Suppressor macrophage (primary cell): ENCODE measurements at places on chromosomes 6 and 20.
A peak's percentile ranks its signal among the peaks of the same experiment; 100 is the strongest.

DNA sequence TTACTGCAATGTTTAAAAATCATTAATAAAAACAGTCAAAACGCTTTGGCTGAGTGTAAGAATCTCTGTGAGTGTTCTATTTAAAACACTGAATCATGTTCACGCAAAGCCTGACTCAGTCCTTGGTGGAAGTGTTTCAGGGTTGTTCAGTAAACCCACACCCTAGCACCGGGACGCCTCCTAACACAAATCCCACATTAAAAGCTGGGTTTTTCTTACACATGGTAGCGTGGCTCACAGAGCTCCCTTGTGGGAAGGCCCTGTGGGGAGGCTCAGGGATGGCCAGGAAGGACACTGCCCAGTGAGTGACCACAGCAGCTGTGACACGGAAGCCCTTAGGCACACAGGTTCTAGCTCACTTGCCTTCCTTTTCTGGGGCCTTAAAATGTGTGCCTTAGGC is 80.2 kb downstream of the GMPR start:
- DNase-seq, result peak; percentile 73

DNA sequence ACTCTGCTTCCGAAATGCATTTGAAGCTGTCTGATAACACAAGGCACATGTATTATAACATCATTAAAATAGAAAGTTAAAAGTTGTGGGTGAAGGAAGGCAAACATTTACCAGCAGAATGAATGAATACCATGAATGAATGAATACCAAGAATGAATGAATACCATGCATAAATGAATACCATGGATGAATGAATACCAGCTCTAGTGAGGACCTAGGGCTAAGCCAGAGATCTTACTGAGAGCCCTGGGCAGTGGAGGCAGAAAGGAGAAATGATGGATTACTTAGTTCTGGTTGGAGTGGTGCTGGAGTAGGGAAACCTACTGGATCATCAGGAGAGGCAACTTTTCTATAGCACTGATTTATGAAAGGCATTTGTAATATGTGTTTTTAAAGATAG is 998.0 kb downstream of the KIF16B start:
- DNase-seq, result no peak

DNA sequence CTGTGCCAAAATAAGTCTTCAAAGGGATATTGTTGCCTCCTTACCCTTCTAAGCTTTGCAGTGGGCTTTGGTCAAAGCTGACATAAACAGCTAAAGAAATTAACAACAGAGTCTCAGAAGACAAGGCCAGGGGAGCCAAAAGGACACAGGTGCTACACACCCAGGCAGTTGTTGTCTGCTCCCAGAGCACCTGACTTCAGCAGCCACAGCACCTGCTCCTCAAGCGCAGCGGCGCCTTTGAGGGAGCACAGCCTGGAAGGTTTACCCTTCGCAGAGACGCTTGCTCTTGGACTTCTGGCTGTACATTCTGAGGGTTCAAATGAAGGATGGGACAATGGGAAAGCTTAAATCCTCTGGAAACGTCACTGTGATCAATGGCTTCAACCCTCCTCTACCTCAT is 16.6 kb downstream of the B4GALT5 start:
- DNase-seq, result no peak

- no peak for DNase-seq
Observed at GRCh38 chr6:86756640-86757229, 180.6 kb upstream of the HTR1E start.

DNA sequence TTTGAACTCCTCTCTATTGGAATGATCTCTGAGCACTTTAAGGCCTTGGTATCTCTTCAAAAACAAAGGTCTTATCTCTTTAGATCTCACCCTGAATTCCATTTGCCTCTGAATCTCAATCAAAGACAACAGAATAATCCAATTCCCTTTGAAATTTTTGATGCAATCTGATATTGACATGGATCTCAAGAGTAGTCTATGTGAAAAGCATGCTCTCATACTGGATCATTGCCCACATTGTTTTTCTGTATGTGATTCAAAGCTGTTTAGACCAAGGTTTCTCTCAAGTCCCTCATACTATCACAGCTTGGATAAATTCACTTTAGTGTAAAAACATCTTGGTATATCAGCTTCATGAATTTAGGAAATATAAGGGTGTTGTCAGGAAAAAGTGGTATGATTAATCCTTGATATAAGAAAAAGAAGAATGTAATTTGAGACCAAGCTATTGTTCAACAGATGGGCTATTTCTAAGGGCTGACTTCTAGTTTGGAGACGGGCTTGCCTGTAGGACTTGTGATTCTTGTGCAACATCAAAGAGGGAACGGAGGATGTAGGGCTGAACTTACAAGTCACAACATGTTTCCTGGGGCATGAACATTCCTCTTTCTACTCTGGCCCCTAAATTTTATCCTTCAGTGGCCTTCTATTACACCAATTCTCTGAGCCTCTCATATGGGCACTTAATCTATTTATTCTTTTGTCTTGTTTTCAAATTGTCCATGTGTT is 77.9 kb upstream of the CITED2 start:
- DNase-seq, result peak; percentile 58

GRCh38 chr6:163490826-163491577 is 76.5 kb downstream of the QKI start:
- DNase-seq, result no peak

- DNase-seq, result no peak
Observed at GRCh38 chr6:168166627-168167026, 87.6 kb upstream of the FRMD1 start.

- peak; percentile 19 for DNase-seq
Observed at GRCh38 chr6:144395014-144395413, 109.9 kb downstream of the UTRN start.

DNA sequence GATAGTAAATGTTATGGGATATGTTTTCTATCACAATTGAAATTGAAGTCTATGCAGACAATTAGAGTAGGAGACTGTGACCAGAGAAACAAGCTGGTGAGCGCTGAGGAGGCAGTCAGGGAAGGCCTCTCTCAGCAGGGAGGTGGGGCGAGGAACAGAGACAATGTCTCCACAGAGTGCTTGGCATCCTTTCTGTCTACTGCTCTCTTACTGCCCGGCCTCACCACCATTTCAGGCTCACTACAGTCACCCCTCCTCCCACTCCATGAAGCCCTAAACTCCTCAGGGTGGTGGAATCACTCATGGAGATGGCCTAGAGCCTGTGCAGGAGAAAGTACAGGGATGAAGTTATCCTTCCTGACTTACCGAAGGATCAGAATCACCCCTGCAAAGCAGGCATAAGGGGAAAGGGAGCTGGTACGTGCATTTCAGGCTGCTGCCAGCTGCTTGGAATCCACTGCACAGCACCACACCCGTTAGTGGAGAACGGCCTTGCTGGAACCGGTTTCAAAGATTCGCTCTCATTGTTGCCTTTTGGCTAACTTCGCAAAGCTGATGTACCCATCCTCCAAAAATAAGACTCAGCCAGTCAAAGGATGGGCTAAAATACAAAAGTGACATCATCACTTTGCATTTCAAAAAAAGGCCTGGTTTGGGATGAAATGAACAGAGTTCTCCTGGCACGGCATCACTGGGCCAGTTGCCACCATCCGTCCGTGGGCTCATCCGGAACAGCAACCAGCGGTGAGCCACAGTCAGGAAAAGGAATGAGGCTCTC is 67.3 kb downstream of the SLC22A23 start:
- DNase-seq, result no peak

GRCh38 chr20:61875221-61875885 is 190.3 kb downstream of the TAF4 start:
- no peak for DNase-seq

- DNase-seq, result peak; percentile 25
Observed at GRCh38 chr6:154039231-154039842, at the start of gene OPRM1. TSS of gene OPRM1 (plus strand) at chr6:154039240. CDS start at chr6:154039545, 305 bp downstream.

- DNase-seq, result no peak
Observed at GRCh38 chr20:58973866-58974265, 7.2 kb upstream of the NELFCD start.

DNA sequence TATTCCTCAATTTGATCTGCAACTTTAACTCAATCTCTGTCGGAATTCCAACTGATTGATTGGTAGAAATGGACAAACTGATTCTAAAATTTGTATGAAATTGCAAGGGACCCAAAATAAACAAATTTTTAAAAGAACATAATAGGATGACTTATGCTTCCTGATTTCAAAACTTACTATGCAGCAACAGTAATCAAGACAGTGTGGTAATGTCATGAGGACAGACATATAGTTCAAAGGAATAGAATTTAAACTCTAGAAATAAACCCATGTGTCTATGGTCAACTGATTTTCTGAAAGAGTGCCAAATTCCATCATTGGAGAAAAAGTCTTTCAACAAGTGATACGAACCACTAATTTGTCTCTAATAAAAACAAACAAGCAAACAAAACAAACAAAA is 1320.1 kb upstream of the GJE1 start:
- DNase-seq, result no peak
